ENCODE measurements at places on chromosomes 11 and 22.

GRCh38 chr11:62882431-62882749 is 1.7 kb downstream of the SLC3A2 start:
- DNase-seq: no peak

- peak; percentile 5 for DNase-seq
These were observed 19.5 kb downstream of the LHFPL7 start for GRCh38 chr22:24926849-24927579.

GRCh38 chr11:83140691-83141455 is 16.1 kb upstream of the PCF11 start:
- DNase-seq: no peak

DNA sequence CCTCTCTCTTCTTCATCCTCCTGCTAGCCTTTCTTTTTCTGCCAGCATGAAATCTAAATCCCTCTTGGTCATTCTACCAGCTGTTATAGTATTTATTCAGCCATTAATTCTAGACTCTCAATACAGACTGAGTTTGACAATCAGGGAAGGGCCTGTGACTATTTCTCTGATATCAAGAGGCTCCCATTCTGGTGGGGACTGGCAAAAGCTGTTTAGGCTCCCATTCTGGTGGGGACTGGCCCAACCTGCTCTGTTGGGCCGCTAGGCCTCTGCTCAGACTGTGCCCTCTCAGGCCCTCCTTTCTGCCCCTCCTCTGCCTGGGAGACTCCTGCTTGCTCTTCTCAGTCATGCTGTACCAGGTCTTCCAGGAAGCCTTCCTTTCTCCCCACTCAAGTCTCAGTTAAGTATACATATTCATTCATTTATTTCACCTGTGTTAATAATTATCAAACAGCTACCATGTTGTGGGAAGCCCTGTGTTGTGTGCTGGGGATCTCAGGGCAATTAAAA is 323.7 kb upstream of the NARS2 start:
- no peak for DNase-seq

GRCh38 chr11:61364012-61364675 is 2.0 kb downstream of the TMEM138 start:
- DNase-seq: no peak

GRCh38 chr11:112082729-112083128 is 3.8 kb downstream of the TIMM8B start:
- DNase-seq: peak; percentile 85

- peak; percentile 64 for DNase-seq
These were observed 49.3 kb upstream of the CLPB start for GRCh38 chr11:72483412-72484186.

DNA sequence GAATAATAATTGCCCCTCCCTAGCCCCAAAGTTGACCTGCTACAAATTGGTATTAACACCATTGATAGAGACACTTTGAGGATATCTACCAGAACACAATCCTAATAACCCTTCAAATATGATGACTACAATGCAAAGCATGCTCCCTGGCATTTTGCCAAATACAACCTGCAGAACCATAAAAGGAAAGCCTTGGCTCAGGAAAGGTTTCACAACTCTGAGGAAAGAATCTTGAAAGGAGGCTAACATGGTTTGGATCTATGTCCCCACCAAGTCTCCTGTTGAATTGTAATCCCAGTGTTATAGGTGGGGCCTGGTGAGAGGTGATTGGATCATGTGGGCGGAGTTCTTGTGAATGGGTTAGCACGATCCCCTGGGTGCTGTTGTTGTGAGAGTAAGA is 140.4 kb upstream of the ARHGAP42 start:
- peak; percentile 42 for DNase-seq

GRCh38 chr22:36317658-36318271 is 64.8 kb downstream of the APOL1 start:
- no peak for DNase-seq

DNA sequence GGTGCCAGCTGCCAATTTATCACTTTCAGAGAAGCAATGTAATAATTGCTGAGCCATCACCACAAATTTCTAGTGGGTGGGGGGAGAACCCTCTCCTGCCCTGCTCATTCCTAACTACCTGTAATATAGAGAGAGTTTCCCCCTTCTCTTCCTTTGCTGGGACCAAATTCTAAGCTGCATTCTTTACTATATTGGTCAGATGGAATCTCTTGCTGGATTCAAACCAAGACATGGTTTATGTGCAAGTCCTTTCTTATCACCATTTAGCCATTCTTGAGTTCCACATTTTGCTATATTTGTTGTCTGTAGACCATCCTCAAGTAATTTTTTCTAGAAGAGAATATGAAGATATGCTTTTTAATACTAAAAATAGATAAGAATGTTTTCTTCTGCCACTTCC is 452.1 kb downstream of the MN1 start:
- no peak for DNase-seq

GRCh38 chr22:49079027-49079725 is 748.5 kb downstream of the BRD1 start:
- DNase-seq: no peak

DNA sequence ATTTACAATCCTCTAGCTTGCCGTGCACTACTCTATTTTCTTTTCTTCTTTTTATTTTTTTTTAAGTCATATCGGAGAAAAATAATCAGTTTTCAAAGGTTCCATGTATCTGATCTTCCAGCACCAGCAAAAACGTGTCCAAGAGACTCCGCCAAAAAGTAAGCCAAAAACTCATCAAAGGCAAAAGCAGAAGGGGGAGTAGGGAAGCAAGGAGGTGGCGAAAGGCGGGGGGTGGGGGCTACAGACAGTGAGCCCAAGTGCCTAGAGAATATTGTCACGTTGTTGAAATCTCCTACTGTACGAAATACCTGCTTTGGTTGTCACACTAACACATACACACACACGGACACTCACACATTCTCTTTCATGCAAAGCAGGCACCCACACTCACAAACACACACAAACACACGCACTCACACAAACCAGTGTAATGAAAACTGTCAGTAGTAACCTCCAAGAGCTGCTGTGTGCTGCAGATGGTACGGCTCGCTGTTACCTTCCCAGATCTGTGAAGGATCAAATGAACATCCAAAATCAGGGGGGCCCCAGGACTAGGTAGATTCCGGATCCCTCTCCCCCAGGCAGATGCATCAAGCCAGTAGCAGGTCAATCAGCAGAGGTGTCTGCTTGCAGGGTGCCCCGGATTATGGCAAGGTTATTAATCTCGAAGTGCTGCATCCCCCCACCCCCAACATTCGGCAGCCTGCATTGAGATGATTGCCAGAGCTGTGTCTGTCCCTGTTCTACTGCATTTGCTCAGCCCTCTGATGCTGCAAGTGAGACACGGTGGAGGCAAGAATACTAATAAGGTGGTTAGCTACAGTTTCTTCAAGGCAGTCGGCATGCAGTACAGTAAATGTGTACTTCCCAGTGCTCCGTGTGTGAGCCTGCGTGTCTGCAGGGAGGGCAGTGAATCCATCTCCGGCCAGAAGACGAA is at the start of gene LRRC4C:
TSS of gene LRRC4C (minus strand) at position 188 of the 937 bp plus-strand sequence.
- DNase-seq: no peak

DNA sequence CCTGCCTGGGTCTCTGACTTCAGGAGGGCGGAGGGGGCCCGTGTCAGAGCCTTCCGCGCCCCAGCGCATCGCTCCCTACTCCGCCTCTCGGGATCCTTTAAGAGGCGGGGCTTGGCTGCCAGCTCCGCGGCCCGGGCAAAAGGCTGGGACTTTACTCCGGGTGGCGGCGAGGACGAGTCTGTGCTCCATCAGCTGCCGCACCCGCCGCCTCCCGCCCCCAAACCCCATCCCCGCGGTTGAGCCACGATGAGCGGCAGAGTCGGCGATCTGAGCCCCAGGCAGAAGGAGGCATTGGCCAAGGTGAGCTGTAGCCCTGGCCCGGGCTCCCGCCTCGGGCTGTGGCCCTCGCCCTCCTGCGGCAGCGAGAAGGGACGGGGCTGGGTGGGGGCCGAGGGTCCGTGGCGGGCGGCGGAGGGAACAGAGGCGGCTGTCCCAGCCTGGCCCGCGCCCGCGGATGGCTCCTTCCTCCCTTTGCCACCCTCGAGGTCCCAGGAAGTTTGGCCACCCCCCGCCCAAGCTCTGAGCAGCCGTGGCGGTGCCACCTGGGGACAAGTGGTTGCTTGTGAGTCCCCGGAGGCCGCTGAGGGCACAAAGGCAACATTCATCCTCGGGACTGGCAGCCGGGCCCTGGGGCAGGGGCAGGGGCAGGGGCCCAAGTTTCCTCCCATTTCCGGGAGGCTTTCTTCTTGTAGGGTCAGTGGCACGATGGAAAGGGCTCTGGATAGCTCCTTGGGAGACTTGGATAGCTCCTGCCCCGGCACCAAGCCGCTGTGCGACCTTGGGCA is at the start of gene SEC14L2:
TSS of gene SEC14L2 (plus strand) at position 148 of the 785 bp plus-strand sequence. CDS start at position 247, 99 bp downstream.
- peak; percentile 74 for DNase-seq

GRCh38 chr11:95888439-95888838 is 35.5 kb downstream of the MTMR2 start:
- no peak for DNase-seq

DNA sequence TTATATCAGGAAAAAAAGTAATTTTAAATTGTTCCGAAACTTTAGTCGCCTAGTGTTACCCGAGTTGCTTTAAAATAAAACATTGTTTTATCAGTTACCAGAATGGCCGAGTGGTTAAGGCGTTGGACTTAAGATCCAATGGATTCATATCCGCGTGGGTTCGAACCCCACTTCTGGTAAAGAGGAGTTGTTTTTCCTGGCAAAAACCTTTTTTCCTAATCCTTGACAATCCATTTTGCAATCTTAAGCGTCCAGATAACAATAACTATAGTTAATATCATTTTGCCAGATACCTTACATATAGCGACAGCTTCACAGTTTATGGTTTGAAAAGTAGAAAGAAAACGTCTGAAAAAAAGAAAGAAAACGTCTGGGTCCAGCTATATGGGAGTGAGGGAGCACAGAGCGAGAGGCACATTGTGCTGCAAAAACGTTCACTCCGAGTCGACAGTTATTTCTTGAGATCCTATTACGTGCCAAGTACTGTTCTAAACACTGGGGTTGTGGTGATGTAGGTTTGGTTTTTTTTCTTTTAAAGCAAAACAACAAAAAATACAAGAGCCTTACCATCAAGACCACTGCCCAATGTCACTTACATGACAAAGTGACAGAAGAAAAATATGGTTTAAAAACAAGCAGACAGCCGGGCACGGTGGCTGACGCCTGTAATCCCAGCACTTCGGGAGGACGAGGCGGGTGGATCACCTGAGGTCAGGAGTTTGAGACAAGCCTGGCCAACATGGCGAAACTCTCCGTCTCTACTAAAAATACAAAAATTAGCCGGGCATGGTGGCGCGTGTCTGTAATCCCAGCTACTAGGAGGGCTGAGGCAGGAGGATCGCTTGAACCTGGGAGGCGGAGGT is 40.6 kb downstream of the OR4D9 start:
- peak; percentile 89 for DNase-seq

DNA sequence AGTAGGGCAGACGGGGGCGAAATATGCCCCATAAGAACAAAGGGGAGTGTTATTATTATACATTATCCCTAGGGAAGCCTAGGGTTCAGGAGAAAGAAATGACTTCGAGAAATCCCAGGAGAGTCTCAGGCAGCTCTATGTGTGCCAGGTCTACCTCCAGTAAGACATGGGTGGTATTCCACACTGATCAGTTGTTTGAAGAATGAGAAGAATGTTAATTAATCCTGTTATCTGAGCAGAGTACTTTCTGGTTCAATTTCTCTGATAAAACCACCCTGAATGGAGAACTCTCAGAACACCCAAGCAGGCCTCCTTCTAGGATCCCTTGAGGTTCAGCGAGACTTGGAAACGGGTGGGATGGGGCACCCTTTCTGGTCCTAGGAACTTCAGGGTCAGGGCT is 46.2 kb downstream of the PRR5L start:
- no peak for DNase-seq

GRCh38 chr11:27860811-27861210 is 160.6 kb upstream of the BDNF start:
- DNase-seq: no peak

DNA sequence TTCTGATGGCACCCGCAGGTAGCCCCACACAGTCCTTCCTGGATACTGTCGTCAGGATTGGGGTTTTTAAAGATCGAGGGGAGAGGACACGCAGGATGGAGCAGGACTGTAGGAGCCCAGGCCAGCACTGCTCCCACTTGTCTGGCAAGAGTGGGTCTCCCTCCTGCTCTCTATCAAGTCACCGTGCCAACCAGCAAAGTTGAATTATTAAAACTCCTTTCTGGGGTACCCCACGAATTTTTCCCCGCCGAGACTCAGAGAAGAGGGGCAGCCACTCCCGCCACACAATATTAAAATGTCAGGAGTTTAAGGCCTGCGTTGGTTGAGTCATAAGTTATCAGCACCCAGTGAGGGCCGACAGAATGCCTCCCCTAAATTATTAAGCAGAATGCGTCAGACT is 10.1 kb downstream of the LMO1 start:
- no peak for DNase-seq

DNA sequence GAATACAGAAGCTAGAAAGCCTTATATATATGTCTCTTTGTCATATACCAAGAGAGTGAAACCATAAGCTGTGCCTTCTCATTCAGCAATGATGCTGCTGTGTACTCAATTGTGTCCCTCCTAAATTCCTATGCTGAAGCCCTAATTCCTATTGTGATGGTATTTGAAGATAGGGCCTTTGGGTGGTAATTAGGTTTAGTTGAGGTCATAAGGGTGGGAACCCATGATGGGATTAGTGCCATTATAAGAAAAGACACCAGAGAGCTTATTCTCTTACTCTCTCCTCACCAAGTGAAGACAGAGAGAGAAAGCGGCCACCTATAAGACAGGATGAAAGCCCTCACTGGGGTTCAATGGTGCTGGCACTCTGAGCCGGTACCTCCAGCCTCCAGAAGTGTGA is 1191.3 kb upstream of the TENM4 start:
- DNase-seq: no peak

DNA sequence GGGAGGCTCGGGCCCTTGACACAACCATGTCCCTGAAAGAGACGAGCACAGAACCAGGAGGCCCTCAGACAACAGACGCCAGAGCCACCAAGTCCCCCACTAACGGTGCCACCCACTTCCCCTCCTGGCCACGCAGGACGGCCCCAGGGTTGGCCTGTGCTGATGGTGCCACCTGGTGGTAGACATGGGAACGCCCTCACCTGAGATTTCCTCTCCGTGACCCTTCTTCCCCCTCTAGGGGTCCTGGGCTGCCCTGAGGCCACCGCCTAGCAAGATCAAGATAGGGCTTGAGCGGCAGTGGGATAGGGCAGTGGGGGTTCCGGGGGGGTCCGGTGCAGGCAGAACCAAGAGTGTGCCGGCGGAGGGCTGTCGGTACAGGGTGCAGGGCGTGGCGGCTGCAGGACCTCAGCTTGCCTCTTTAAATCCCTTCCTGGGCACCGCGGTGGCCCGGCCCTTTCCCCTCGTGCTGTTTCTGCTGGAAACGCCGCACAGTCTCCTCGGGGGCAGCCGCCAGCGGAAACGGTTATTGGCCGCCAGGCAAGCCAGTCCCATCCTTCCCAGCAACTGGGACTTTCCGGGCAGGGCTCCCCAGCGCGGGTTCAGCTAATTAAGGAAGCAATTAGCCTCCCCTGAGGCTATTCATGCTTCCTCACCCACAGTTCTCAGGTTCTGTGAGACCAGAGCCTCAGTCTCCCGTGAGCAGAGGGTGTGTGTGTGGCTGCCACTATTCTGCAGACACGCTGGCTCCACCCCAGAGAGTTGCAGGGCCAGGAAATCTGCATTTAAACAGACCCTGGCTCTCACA is 5.5 kb upstream of the NFAM1 start:
- DNase-seq: peak; percentile 61

Data from ELR (cell line).